ENCODE measurements at places on chromosomes 11 and 22. TPM values are rescaled to one million over a fixed set of nuclear protein-coding genes. Genes with fewer than 3 reads are reported as not detected.

C11orf87 gene
- total RNA-seq: not detected

AAMDC gene
- total RNA-seq: 85.1 TPM

TPCN2 gene
- 11.1 TPM for total RNA-seq

GPR83 gene
- 0.19 TPM for total RNA-seq

C11orf86 gene
- not detected for total RNA-seq

CHRNA10 gene
- total RNA-seq: 0.50 TPM

GGT1 gene
- 6.6 TPM for total RNA-seq

HEPACAM gene
- total RNA-seq: 0.26 TPM

MRE11 gene
- total RNA-seq: 11.0 TPM

CATSPERZ gene
- total RNA-seq: not detected

HSPA8 gene
- 778 TPM for total RNA-seq

OR5L2 gene
- not detected for total RNA-seq

ENTHD1 gene
- total RNA-seq: not detected

HYLS1 gene
- 5.1 TPM for total RNA-seq

LRRC75B gene
- total RNA-seq: 5.1 TPM

MISFA gene
- 13.3 TPM for total RNA-seq

CEP126 gene
- total RNA-seq: 7.2 TPM

TREH gene
- total RNA-seq: not detected

LMF2 gene
- 33.4 TPM for total RNA-seq

LIF gene
- 3.7 TPM for total RNA-seq

FIBIN gene
- total RNA-seq: 9.9 TPM

CDC42EP1 gene
- total RNA-seq: 19.8 TPM

CSF2RB gene
- 2.6 TPM for total RNA-seq

AIP gene
- total RNA-seq: 64.2 TPM

TBX1 gene
- 0.19 TPM for total RNA-seq

MAJIN gene
- not detected for total RNA-seq

BIRC3 gene
- 11.9 TPM for total RNA-seq

GP1BB gene
- not detected for total RNA-seq

NAV2 gene
- 8.6 TPM for total RNA-seq

RASSF10 gene
- 0.50 TPM for total RNA-seq

PDE3B gene
- total RNA-seq: 9.1 TPM

B4GALNT4 gene
- 1.4 TPM for total RNA-seq

VSTM5 gene
- total RNA-seq: 0.20 TPM

CARNS1 gene
- 5.1 TPM for total RNA-seq

CACNA1I gene
- 0.06 TPM for total RNA-seq

PDE2A gene
- total RNA-seq: 32.1 TPM

RASSF7 gene
- 3.2 TPM for total RNA-seq

SLC22A25 gene
- not detected for total RNA-seq

CYTH4 gene
- 7.0 TPM for total RNA-seq

UFD1 gene
- total RNA-seq: 46.9 TPM

SLC29A2 gene
- total RNA-seq: 18.7 TPM

OOSP1 gene
- not detected for total RNA-seq

MAP6 gene
- total RNA-seq: 8.9 TPM

NRXN2 gene
- total RNA-seq: 3.1 TPM

GLB1L3 gene
- not detected for total RNA-seq

PAX6 gene
- total RNA-seq: not detected

RAB38 gene
- 1.4 TPM for total RNA-seq

GGTLC3 gene
- not detected for total RNA-seq

ARFIP2 gene
- 21.4 TPM for total RNA-seq

FAM227A gene
- 0.47 TPM for total RNA-seq

FLRT1 gene
- total RNA-seq: 0.92 TPM

PIK3IP1 gene
- 7.8 TPM for total RNA-seq

MYOD1 gene
- total RNA-seq: not detected

WNT11 gene
- total RNA-seq: 2.5 TPM

CABP4 gene
- 1.8 TPM for total RNA-seq

OSM gene
- total RNA-seq: 0.17 TPM

MUC5AC gene
- not detected for total RNA-seq
